HL-60 (cell line): ENCODE measurements at places on chromosomes 11 and 22.
A peak's percentile ranks its signal among the peaks of the same experiment; 100 is the strongest.

- peak; percentile 91 for DNase-seq
Measured at GRCh38 chr11:64385945-64386704, 27.2 kb downstream of the RPS6KA4 start.

GRCh38 chr11:17640493-17641164 is 78.7 kb upstream of the MYOD1 start:
- DNase-seq, result no peak

DNA sequence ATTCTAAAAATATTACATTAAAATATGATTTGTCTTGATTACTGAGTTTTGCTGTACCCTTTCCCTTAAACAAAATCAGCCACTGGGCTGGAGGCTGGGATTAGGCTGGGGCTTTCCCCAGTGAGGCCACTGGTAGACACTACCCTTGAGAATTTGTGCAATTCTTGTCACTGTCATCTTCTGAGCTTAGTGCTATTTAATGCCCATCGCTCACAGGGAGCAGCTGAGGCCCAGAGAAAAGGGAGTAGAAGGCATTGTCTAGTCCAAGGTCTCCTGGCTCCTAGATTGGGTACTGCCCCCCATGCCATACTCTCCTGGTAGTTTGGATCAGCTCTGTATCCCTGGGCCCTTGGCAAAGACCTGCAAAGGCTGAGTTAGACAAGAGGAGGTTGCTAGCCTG is 6.7 kb downstream of the CHRM1 start:
- DNase-seq, result no peak

GRCh38 chr22:39181778-39182177 is 29.3 kb upstream of the CBX7 start:
- no peak for DNase-seq

DNA sequence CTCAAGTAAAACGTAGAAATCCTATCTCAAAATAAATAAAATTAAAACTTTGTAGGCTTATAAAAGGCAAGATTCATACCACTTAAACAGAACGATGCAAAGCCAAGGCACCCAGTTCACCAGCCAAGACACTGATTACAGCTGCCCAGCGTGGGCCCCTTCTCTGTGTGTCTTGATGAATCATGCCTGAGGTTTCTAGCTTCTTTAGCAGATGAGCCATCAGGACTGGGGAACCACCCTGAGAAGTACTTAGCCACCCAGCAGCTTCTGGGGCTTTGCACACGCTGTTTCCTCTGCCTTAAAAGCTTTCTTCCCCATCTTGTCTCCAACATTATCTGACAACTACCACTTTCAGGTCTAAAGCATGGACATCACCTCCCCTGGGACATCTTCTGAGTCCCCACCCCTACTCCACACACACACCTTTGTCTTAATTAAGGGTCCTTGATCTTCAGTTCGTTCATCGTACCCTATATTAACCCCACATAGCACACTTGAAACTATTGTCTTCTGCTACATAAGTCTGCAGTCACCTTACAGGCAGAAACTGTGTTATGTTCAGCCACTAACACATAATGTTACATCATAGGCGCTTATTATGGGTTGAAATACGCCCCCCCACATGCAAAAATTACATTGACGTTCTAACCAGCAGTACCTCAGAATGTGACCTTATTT is 8.7 kb upstream of the LAYN start:
- DNase-seq, result no peak
